ENCODE measurements at places on chromosomes 7 and 10.

- no peak for DNase-seq
Observed at GRCh38 chr7:43454936-43455518, 127.9 kb upstream of the STK17A start.

- no peak for DNase-seq
Observed at GRCh38 chr7:122970740-122971725, 24.5 kb downstream of the TAS2R16 start.

DNA sequence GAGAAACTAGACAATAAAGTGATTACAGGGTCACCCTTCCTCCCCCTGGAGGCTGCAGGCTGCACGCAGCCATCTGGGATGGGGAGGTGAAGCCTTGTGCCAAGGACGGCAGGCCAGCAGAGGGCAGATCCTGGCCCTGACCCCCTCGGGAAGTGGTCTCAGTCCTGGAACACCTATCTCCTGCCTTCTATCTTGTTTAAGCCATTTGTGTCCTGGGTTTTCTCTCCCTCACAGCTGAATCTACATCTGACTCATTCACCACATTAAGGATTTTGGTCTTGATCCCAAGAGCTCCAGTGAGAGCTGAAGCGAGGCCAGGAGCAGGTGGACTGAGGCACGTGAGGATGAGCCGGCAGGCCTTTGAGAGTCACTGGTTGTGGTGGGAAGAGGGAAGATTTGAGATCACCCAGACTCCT lies 16.4 kb upstream of the PARP12 start:
- no peak for DNase-seq

- no peak for DNase-seq
Observed at GRCh38 chr10:14800397-14800796, 25.7 kb upstream of the FAM107B start.

DNA sequence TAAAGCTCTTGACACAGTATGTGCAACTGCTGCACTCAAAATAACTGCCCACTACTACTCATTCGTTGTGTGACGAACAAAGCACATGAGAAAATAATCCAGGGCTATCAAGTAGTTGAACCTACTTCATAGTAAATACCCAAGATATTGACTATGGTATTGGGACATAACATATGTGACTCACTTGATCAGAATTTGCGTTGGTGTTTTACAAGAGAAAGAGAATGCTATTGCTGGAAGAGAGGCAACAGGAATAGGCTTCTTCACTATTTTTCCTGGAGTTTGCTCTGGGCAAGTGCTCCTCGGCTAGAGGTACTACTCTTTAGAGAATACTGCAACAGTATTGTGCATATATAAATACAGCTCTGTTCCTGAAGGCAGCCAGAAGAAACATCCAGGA lies 2.5 kb downstream of the DGKB start:
- DNase-seq = no peak

- no peak for DNase-seq
Observed at GRCh38 chr10:22619101-22619500, 95.3 kb downstream of the PIP4K2A start.

Measured in right hindlimb (tissue), 1 donor.